ENCODE measurements at places on chromosomes 12 and 14.
A peak's percentile ranks its signal among the peaks of the same experiment; 100 is the strongest.

DNA sequence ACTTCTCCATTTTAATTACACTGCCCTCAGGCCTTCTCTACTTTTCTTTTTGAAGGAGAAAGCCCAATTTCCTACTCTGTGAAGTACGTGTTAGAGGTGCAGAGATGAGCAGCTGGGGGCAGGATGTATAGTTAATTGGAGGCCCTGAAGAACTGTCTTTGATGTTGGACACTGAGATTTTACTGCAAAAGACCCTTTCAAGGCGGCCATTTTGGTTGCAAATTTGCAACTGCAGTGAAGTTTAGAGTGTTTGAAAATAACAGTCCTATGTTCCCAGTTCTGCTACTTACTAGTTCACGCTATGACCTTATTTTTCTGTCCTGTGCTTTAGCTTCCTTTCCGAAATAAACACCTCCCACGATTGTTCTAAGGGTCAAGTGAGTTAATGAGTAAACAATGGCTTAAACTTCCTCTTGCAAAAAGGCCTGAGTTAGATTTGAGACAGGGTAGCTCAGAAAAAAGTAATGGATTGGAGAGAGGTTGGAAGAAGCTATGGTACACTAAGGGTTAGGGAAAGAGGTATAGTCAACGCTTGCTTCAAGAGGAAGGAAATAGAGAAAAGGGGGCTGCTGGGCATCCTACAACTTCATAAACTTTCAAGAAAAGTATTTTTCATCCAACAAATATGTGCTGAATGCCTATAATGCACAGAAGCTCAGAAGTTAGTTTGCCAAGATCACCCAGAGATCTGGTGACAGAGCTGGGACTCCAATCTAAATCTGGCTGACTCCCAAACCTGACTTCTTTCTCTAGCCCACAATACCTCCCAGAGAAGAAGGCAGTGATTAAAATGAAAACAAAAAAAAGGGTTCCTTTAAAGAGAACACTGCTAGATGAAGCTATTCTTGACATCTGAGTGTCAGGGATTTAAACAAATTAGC is 26.4 kb upstream of the DICER1 start:
- DNase-seq: peak; percentile 67

GRCh38 chr14:69882915-69883314 is 3.7 kb downstream of the SMOC1 start:
- DNase-seq: no peak

GRCh38 chr12:3996322-3996721 is 123.1 kb upstream of the PARP11 start:
- DNase-seq: no peak

- DNase-seq: no peak
Observed at GRCh38 chr12:98244136-98244535, 271.3 kb upstream of the TMPO start.

DNA sequence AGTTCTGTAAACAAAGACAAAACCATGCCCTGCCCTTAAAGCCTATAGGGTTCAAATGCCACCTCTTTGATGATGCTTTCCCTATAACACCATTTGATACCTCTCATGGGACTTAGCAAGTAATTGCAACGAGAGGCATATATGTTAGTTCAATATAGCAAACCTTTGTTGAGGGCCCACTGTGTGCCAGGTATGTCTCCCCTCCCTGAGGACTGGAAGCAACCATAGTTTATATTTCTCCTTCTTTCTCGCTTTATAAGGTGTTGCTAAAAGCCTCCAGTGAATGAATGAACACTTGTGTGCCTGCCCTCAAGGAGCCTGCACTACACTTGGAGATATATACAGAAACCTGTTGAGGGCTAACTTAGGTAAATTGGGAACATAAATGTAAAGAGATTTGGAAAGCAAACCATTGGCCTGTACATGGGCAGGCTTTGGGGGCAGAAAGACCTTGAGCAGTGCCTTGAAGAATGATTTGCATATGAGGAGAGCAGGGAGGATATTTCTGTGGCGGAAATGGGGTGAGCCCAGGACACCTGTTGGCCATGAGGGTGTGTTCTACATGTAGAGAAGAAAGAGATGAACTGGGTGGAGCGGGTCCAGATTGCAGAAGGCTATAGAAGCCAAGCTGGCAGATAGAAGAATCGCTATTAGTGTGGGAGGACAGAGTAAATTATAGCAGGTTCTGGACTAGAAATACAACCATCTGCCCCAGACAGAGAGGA is 1.8 kb upstream of the CKAP4 start:
- DNase-seq: no peak

DNA sequence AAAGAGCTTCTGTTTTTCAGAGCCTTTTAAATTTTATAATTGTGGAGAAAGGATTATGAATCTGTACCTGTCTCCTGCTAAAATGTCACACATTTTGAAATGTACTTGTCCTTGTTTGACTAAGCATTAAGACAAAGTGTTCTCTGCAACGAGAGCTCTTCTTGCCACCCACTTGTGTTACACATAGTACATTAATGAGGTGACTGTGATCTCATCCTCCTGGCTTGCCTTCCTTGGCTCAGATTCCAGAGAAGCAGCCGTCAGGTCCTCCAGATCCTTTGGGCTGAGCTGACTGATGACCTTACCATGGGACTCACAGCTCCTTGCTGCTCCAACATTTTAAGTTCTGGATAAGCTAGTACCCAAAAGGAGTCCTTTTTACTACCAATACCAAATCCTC is 81.4 kb downstream of the BBS10 start:
- DNase-seq: peak; percentile 93

Data from cardiac fibroblast (primary cell).